Stimulated activated CD8-positive, alpha-beta memory T cell treated with anti-CD3 and anti-CD28 coated beads, Interleukin-4, amount 100 ng/mL, for 1 hour (primary cell): ENCODE measurements at places on chromosomes 11 and 22.

- peak; percentile 82 for DNase-seq
These were observed at the start of gene MEI1 for GRCh38 chr22:41699264-41700107. MEI1 (plus strand) TSS chr22:41699503; CDS start chr22:41699539, 36 bp downstream.

- DNase-seq, result no peak
These were observed 561 bp downstream of the PGM2L1 start for GRCh38 chr11:74397501-74398243.

GRCh38 chr22:32623943-32624342 is 149.3 kb downstream of the FBXO7 start:
- DNase-seq, result no peak

DNA sequence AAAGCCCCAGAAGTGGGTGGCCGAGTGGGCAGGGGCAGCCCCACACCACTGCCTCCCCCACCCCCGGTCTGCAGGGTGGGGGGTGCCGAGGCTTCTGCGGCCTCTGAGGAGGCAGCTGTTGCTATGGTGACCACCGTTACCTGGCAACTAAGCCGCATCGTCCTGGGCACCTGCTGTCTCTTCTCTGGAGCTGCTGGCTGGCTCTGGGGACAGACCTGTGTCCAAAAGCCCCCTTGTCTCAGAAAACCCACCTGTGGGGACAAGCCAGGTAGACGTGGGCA is 79.9 kb upstream of the PRR5 start:
- no peak for DNase-seq

GRCh38 chr11:19311308-19312030 is 70.7 kb upstream of the E2F8 start:
- DNase-seq, result peak; percentile 7

DNA sequence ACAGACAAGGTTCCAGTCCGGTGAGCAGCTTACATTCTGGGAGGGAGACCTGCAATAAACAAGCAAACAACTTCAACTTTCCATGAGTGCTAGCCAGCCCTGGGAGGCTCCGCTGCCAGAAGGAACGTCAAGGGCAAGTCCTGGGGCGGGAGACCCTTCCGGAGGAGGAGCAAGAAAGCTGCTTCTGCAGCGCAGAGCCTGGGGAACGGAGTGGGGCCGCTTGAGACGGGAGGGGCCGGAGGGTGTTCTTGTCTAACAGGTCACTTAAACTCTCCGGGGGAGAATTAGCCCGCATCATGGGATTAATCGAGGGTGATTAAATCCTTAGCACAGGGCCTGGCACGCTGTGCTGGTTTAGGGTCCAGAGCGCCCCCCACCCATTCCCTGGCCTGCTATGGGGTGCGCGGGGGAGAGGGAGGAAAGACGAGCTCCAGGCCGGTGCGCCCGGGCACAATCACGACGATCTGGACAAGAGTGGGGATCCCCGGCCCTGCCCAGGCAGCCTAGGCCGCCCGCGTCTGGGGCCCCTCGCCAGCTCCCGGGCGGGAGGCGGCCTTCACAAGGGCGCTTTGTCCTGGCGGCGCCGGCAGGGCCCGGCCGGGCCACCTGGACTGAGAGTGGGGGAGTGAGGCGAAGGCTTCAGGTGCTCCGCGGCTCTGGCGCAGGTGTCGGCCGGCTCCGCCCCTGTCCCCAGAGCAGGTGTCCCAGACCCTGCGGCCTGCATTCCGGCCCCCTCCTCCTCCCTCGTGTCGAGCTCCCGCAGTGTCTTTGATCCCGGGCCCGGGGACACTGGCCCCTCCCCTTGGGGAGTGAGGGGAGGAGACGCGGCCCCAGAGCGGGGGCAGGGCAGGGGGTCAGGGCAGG is 663 bp upstream of the LARGE2 start:
- DNase-seq, result no peak

- no peak for DNase-seq
These were observed 72.9 kb upstream of the SEPTIN5 start for GRCh38 chr22:19641254-19641982.

- DNase-seq, result no peak
These were observed 16.8 kb downstream of the ADAMTS15 start for GRCh38 chr11:130465263-130465662.

DNA sequence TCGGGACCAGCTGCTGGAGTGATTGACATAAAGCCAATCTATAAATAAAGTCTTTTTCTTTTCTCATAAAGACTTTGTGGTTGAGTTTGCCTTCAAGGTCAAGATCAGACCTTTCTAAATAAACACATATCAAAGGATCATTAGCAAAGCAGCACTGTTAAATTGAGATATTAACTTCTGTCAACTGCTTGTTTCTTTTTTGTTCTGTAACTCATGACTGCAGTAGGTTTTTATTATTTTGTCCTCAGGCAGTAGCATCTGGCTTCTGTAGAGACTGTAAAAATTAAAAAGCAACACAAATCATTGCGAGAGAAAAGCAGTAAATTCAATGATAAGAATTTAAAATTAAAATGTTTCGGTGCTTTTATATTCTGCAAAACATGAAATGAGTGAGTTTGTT is 77.7 kb upstream of the NNMT start:
- DNase-seq, result no peak

DNA sequence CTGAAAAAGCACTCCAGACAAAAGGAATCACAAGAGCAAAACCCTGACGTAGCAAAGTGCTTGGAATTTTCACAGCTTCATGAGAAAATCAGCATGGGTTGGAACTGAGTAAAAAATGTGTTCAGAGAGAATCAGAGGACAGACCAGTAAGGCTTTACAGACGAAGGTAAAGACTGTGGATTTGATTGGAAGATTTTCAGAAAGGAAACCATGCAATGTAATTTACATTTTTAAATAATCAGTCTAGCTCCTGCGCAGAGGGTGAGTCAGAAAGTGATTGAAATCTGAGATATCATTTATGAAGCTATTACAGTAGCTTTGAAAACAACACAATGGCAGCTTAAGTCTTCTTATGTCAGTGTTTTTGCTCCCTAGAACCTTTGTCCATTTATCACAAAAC is 1122.3 kb downstream of the LRRC4C start:
- no peak for DNase-seq

GRCh38 chr11:33021937-33022336 is 6.3 kb downstream of the DEPDC7 start:
- no peak for DNase-seq

- no peak for DNase-seq
These were observed 14.0 kb upstream of the FCHSD2 start for GRCh38 chr11:73156114-73156513.

- DNase-seq, result no peak
These were observed 37.8 kb downstream of the ARL14EP start for GRCh38 chr11:30360741-30361140.

GRCh38 chr22:17804331-17805080 is 30.2 kb upstream of the BID start:
- DNase-seq, result no peak

- DNase-seq, result no peak
These were observed 5.2 kb upstream of the MB start for GRCh38 chr22:35622191-35622913.

- no peak for DNase-seq
These were observed 51.4 kb downstream of the ME3 start for GRCh38 chr11:86620891-86621521.

DNA sequence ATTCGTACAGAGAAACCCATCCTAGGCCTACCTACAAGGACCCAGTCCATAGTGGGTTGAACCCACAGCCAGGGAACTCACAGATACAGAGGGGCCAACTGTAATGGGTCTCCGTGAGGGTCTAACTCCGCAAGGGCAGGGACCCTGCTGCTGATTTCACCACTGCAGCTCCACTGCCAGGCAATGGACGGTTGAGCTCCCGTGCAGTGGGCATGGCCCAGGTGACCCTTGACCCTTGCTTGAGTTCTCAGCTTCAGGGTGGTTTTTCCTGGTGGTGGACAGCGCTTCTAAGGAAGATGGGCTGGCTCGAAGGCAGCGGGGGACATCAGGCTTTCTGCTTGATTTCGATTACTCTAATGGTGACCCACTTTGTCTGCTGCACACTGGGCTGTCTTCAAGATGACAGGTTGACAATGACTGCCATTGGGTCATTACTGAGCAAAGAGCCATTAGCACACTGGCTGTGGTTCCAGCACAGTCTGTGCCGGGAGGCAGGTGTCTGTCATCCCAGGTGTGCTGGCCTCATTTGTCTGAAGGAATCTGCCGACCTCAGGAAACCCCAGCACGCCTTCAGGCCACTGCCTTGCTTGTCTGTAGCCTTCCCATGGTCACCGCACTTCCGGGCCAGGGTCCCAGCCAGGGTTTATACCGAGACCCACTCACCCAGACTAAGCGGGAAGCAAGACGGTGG is 3.7 kb upstream of the GAL start:
- DNase-seq, result no peak

GRCh38 chr11:63619967-63620366 is 5.7 kb upstream of the PLAAT3 start:
- no peak for DNase-seq

GRCh38 chr11:101584655-101585054 is 848 bp upstream of the TRPC6 start:
- DNase-seq, result no peak

DNA sequence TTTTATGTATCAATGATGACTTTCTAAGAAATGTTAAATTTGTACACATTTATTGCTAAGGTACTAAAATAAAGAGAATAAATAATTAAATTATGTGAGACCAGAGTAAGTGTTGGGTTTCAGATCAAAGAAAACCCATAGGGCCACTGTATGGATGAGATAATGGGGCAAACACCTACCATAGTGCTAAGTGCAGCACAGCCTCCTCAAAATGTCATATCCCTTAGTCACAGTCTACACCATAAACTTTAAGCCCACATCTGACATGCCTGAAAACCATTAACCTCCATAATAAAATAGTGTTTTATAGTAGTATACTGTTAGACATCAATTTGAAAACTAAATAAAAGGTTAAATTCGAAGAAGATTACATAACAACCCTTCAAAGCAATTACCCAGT is 37.5 kb downstream of the SESN3 start:
- DNase-seq, result no peak

- DNase-seq, result no peak
These were observed 46.8 kb upstream of the IGLL5 start for GRCh38 chr22:22840780-22841179.

- no peak for DNase-seq
These were observed 3.8 kb downstream of the SLC29A2 start for GRCh38 chr11:66367561-66368312.

DNA sequence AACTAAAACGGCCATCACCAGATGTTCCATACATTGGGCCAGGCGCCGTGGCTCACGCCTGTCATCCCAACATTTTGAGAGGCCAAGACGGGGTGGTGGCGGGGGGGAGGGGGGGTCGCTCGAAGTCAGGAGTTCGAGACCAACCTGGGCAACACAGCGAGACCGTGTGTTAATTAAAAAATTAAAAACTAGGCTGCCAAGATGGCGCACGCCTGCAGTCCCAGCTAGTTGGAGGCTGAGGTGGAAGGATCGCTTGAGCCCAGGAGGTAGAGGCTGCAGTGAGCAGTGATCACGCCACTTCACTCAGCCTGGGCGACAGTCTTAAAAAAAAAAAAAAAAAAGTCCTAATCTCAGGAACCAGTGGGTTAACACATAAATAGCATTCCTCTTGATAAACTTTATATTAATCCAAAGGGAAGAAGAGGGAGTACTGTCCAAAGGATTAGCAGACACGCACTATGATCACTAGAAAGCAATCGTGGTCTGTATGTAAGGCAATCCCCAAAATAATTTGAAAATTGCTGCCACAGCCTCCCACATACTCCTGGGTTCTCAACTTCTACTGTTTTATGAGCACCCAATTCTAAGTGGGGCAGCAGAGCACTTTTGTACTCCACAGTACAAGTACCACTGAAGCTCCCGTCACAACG is 604 bp downstream of the PUS3 start:
- DNase-seq, result no peak

GRCh38 chr22:17873804-17874203 is 99.5 kb upstream of the BID start:
- no peak for DNase-seq

- DNase-seq, result no peak
These were observed 90.0 kb downstream of the BCR start for GRCh38 chr22:23270212-23270733.

- DNase-seq, result no peak
These were observed 206.2 kb downstream of the MAML2 start for GRCh38 chr11:96136613-96137298.

- DNase-seq, result no peak
These were observed 1.7 kb downstream of the IFITM1 start for GRCh38 chr11:315516-315994.

GRCh38 chr11:76625472-76626186 is 44.9 kb downstream of the LRRC32 start:
- no peak for DNase-seq

DNA sequence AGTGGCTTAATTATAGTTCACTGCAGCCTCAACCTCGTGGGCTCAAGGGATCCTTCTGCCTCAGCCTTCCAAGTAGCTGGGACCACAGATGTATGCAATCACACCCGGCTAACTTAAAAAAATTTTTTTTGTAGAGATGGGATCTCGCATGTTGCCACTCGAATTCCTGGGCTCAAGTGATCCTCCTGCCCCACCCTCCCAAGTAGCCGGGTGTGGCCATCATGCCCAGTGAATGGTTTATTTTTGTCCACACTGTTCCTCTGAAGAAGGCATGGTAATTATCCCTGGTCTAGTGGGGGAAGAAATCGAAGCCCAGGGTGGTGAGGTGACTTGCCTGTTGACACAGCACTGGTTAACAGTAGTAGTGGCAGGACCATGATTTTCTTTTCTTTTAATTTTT is 1.9 kb downstream of the SAC3D1 start:
- no peak for DNase-seq

DNA sequence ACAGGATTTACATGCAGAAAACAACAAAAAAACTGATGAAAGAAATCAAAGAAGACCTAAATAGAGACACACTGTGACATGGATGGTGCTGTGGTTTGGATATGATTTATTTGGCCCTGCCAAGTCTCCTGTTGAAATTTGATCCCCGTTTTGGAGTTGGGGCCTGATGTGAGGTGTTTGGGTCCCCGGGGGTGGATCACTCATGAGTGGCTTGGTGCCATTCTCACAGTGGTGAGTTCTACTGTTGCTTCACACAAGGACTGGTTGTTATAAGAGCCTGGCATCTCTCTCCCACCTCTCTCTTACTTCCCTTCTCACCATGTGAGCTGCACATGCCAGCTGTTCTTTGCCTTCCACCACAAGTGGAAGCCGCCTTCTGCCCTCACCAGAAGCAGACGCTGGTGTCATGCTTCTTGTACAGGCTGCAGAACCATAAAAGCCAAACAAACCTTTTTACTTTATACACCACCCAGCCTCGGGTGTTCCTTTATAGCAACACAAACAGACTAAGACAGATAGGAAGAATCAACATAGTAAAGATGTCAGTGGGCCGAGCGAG is 7.8 kb upstream of the RTL6 start:
- no peak for DNase-seq

- no peak for DNase-seq
These were observed 53.6 kb upstream of the GRIK4 start for GRCh38 chr11:120457996-120458395.

- DNase-seq, result no peak
These were observed 186.2 kb downstream of the SPON1 start for GRCh38 chr11:14148653-14149273.

- no peak for DNase-seq
These were observed 67.9 kb downstream of the MCM5 start for GRCh38 chr22:35467681-35468434.
